ENCODE measurements at places on chromosomes 4 and X.

DNA sequence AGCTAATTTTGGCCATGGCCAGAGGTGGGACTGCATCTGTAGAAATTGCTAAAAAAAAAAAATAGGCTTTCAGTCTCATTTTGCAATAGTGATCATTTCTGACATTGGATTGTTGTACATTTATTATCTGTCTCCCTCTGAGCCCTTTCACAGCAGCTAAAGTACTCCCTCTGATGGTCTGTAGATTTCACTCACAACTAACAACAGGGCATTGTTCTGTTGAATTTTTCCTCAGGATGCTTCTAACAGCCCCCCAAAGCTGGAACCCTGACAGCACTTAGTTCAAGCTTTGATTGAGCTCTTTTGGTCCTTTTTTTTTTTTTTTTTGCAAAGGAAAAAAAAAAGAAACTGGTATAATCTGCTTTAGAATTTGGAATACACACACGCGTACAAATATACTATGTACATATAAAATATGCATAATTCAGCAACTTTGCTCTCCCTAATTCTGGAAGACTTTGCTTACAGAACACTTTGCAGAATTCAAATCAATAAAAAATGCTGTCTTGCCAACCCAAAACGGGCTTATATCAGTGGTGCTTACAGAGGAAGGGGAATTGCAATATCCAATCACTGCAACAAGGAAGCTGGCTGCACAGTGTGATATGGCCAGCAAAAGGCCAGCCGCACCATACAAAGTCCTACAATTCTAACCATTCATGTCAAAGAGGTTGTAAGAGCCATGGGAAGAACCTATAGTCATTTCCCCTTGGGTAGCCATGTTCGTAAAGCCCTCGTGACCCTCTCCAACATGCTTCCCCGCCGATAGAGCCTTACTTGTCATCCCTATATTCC, 406.4 kb downstream of the SMARCA1 start:
- DNase-seq = no peak

DNA sequence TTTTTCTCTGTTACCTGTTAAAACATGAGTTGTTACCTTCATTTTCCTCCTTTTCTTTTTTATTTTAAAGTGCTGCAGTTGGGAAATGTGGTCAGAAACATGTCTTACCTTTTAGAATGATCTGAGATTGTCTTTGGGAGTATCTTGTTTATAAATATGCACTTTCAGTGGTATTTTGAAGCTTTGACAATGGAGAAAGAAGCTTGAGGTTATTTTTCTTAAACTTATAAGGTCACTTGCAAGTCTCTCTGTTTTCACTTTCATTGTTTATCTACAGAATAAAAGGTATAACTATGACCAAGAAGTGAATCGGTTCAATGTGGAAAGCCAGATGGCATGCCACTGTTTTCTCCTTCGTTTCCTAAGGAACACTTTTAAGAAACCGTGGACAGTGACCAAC, 167.5 kb upstream of the SLC7A11 start:
- no peak for DNase-seq

DNA sequence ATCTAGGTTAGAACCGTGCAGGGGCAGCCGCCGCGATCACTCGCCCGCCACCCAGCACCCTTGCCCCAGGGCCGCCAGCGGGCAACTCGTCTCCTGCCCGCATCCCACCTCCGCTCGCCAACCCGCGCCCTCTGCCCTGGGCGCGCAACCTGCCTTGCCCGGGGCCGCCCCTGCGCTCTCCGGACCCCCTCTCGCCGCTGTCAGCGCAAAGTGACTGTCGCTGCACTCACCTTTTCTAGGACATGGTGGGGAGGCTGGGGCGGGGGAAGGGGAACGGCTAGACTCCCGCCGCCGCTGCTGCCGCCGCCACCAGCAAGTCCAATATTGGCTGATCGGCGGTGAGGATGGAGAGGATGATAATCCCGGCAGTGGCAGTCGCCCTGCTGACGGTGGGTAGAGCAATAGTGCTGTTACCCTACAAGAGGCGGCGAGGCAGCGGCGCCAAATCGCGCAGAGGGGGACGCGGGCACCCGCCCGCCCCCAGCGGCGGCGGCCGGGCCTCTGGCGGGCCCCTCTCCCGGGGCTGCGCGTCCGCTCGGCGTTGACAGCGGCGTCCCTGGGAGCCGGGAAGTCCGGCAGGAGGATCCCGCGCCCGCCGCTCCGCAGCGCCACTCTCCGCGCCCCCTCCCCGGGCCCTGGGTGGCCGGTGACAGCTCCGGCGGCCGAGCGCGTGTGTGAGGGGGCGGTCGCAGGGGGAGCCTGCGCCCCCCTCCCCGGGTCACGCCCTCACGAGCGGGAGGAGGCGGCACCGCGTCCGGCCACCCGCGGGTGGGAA, 2.3 kb upstream of the NR3C2 start:
- peak; percentile 49 for DNase-seq

GRCh38 chr4:26839016-26839415, 21.6 kb upstream of the STIM2 start:
- DNase-seq = no peak
